Neural crest cell (in vitro differentiated cells): ENCODE measurements at places on chromosomes 12 and 14. TPM values are rescaled to one million over a fixed set of nuclear protein-coding genes. Genes with fewer than 3 reads are reported as not detected.

FOXN4 gene
- 1.3 and 1.7 TPM in 2 replicates for total RNA-seq

ACOT6 gene
- not detected in 2 replicates for total RNA-seq

SLC17A8 gene
- not detected in 2 replicates for total RNA-seq

GRCh38 chr14:74134484-74134883 lies 49.7 kb downstream of the LIN52 start:
- DNase-seq: no peak

DNA sequence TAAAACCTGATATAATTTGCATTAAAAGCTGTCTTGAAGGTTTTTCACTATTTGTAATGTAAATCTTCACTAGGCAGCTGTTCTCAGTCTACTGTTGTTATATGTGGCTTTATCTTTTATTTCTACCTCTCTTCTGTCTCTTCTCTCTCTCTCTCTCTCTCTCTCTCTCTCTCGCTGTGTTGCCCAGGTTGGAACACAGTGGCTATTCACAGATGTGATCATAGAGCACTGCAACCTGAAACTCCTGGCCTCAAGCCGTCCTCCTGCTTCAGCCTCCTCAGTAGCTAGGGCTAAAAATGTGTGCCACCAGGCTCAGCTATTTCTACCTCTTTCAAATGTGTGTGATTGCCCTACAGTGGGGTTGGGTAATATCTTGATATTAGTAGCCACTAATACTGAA lies 21.1 kb downstream of the FUT8 start:
- no peak for DNase-seq

- no peak for DNase-seq
Observed at GRCh38 chr14:51681411-51681810, 29.7 kb downstream of the FRMD6 start.

DNA sequence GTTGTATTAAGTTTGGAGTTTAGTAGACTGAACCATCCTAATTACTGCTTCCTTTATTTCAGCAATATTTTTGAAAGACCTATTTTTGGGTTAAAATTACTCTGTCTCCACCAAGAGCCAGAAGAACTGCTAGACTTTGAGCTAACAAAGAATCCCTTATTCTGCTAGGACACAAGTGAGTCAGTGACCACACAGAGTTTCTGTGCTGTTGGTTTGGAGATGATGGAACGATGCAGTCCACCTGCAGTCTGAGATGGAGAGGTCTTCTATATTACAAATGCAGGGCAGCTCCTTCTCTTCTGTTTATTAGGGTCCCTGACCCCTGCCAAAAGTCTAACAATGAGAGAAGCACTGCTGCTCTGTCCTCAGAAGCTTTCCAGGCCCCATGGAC lies 6.7 kb upstream of the STXBP6 start:
- no peak for DNase-seq

DNA sequence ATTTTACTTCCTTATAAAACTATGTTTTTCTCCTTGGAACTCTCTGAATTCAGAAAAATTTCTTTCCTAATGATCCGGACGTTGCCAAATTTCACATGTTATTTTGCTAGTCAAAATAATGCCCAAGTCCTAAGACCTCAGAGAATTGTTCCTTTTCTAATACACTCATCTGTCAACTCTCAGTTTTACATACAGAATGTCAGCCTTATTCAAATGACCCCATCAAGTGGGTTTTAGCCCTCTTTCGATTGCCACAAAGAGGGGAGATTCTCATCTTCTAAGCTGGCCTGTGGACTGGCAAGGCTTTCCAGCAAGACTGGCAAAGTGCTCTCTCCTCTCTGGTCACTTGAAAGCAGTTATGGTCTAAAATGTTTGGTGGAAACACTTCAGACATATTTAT lies 99.3 kb upstream of the GPHB5 start:
- DNase-seq: no peak

DNA sequence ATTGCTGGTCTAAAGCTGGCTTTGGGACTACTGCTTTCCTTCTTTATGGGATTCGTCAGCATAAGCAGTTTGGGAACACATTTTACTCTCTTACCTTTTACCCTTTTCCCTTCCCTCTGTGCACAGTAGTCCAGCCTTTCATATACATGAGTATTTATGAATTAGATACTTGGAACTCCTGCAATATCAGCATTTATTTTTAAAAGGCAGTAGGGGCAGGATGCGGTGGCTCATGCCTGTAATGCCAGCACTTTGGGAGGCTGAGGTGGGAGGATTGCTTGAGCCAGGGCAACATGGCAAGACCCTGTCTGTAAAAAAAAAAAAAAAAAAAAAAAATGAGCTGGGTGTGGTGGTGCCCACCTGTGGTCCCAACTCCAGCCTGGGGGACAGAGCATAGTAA lies 3.0 kb downstream of the NUBPL start:
- DNase-seq: no peak

GRCh38 chr12:14638066-14638465 lies 58.3 kb downstream of the GUCY2C start:
- DNase-seq: no peak

- DNase-seq: no peak
Observed at GRCh38 chr12:76618031-76618430, 58.5 kb upstream of the OSBPL8 start.

- no peak for DNase-seq
Observed at GRCh38 chr12:121741743-121742142, 29.2 kb downstream of the TMEM120B start.
